ENCODE measurements at places on chromosomes 5 and 9.

GRCh38 chr9:2798423-2798822 is 45.5 kb downstream of the PUM3 start:
- no peak for DNase-seq

GRCh38 chr5:114308508-114308907 is 53.4 kb upstream of the KCNN2 start:
- no peak for DNase-seq

GRCh38 chr5:132639706-132640130 is 18.3 kb upstream of the IL13 start:
- DNase-seq: no peak

DNA sequence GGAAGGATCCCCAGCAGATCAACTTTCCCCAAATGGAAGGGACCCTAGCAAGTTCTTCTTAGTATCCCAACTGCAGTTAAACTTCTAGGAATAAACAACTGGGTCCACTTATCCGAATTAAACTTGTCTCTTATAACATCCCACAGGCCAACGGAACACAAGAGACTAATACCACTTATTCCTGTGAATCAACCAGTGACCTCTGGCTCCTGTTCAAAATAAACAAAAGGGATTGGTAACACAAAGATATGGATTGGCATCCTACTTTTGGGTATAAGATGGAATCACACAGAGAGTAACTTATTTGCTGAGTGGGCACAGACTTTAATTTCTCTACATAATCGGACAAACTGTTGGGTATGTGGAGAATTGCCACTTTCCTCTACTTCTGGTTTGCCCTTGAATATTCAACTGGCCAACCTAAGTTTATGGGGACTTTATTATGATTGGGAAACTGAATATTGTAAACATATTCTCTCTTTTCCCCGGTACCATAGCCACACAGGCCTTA is 12.4 kb upstream of the PAIP1 start:
- no peak for DNase-seq

DNA sequence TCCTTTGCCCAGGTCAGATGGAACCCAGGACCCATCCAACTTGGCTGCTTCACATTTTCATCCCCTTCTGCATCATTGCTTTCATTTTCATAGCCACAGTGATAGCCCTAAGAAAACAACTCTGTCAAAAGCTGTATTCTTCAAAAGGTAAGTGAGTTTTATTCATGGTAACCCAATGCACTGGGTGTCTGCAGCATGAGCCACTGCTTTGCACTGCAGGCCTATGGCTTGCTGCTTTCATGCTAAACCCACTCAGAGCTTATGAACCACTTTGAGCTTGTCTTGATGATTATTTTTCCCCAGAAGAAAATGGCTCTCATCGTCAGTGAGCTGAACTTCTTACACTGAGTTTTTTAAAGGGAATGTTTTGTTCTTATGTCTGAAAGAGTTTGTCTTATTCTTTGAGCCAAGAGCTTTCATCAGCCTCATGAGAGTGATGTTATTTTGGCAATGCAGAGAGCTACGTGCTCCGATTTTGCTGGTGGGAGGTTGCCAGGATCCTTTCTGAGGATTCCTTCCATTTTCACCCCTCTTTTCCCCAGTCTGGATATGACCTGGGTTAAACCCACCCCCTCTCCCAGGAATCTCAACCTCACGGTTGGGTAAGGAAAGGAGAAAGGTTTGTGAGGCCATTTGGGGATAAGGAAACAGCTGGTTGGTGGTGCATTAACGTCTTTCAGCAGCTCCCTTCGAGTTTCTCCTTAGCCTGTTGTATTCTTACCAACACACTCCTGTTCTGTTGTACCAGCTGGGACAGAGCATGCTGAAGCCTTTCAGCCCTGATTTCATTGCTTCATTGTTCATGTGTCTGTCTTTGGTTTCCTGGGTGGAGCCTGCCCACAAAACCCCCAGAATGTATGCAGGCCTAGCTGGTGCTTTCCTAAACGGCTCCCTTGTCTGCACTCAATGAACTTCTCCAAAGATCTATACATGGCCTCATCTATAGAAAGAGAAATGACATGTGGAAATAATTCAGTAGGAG is 47.6 kb downstream of the PDCD1LG2 start:
- no peak for DNase-seq

- DNase-seq: no peak
Measured at GRCh38 chr5:57346328-57346727, 136.3 kb downstream of the ACTBL2 start.

GRCh38 chr5:1411099-1411498 is 34.1 kb downstream of the SLC6A3 start:
- DNase-seq: no peak

- DNase-seq: no peak
Measured at GRCh38 chr9:95506428-95506677, 10.4 kb downstream of the PTCH1 start.

DNA sequence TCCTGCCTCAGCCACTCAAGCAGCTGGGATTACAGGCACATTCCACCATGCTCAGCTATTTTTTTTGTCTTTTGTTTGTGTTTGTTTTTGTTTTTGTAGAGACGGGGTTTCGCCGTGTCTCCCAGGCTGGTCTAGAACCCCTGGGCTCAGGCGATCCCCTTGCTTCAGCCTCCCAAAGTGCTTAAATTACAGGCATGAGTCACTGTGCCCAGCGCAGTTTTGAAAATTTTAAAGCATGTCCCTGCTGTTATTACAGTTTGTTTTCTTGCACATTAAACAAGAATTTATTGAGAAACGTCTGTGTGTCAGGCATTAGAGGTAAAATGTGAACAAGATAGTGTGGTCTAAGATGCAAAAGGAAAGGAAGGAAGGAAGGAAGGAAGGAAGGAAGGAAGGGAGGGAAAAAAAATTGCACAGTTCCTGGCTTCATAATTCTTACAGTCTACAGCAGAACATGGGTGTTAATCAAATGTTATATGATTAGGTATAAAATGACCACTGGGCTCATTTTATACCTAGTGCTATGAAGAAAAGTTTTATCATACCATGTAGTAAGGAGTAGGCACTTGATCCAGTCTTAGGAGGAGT is 205.4 kb downstream of the SNX18 start:
- no peak for DNase-seq

GRCh38 chr5:67142816-67143215 is 53.8 kb downstream of the CD180 start:
- no peak for DNase-seq

DNA sequence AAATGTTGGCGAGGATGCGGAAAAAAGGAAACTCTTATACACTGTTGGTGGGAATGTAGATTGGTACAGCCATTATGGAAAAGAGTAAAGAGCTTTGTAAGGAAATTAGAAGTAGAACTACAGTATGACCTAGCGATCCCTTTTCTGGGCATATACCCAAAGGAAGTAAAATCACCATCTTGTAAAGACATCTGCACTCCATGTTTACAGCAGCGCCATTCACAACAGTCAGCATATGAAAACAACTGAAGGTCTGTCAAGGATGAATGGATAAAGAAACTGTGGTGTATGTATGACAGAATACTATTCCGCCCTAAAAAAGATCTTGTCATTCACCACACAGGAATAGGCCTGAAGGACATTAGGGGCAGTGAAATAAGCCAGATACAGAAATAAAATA is 27.7 kb upstream of the SLC25A51 start:
- no peak for DNase-seq

GRCh38 chr5:59597690-59598546 is 295.6 kb downstream of the PDE4D start:
- DNase-seq: no peak

DNA sequence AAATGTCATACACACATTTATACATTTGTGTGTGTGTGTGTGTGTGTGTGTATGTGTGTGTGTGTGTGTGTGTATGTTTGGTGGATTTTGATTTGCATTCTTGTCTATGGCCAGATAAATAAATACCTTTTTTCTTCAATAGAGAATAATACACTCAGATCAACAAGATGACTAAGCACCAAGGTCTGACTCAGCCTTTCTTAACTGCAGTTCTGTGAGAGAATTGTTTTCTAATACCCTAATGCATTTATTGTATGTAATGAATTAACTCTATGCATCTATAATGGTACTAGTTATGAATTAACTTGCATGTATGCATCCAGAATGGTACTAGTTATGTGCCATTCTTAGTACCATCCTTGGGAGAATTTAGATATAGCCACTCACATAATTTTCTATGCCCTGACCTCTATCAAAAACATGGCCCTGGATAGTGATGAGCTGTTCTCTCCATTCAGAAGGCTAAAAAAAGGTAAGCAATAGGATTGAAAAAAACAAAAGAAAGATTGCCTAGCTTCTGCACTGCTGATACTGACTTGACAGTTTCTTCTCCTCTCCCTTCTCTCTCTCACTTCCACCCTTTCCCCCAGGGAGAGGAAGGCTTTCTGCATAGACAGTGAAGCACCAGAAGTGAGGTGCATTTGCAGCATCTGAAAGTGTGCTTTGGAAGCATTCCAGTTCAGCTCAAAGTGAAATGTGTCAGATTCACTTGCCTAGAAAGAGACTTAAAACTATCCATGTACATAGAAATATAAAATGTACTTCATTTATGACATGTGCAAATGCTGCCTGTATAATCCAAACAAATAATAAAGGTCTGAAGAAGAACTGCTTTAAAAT is 55.1 kb upstream of the CCDC112 start:
- no peak for DNase-seq

- DNase-seq: no peak
Measured at GRCh38 chr9:20980832-20981455, 50.5 kb downstream of the HACD4 start.

DNA sequence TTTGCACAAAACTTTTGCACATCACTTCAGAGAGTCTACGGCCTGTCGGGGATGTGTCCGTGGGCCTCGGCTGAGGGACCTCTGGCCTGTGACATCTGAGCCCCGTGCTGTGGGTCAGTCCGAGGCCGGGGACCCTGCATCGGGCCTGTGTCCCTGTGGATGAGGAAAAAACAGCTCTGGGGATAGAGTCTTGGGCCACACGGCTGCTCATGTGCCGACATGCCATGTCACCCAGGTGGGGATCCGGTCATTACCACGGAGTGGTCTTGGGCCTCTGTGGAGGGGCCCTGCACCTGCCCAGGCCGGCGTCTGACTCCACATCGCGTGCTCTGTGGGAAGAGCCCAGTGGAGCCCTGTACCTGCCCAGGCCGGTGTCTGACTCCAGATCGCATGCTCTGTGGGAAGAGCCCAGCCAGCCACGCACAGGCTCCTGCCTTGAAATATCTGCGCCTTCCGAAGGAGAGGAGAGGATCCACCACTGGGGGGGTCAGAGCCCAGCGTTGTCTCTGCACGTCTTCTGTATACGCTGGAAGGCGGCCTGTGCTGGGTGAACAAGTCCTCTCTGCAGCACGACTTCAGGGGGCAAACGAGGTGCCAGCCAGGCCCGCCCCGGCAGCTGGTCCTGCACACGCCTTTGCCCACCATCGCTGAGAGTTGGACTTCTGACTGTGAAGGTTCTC is 27.5 kb upstream of the IRX4 start:
- no peak for DNase-seq

DNA sequence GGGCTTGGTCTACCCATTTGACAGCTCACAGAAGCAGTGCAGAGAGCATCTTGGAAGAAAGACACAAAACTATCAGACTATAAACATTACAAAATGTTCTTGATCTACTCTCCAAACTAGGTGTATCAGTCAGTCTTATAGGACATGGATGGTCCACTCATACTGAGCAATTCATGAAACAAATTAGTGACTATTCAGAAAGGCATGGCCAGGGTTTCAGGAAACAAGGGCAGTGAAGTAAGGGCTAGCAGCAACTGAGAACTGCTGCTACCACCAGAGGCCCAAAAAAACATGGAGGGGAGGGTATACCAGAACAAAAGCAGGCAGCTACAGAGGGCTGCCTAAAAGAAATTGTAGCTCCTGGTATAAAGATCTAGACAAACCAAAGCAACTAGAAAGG is 287.0 kb downstream of the PIK3R1 start:
- DNase-seq: no peak

- DNase-seq: no peak
Measured at GRCh38 chr5:40834391-40834848, 602 bp downstream of the RPL37 start.

DNA sequence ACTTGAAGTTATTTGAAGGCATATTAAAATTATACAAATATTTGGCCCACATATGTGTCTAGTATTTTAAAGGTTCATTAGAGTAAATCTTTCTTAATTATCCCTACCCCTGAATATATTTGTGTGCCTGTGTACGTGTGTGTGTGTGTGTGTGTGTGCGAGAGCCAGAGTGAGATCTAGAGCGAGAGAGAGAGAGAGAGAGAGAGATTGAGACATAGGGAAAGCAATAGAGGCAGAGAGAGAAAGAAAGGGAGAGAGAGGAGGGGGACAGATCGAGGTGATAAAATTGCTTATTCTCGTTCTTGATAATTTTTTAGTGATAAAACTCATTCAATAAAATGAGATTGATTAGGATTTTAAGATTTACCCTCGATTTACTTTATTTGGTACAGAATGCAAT is 47.4 kb downstream of the ADAMTS19 start:
- DNase-seq: no peak

- no peak for DNase-seq
Measured at GRCh38 chr9:21210311-21210710, 3.4 kb upstream of the IFNA10 start.

GRCh38 chr5:152246401-152246800 is 158.7 kb downstream of the NMUR2 start:
- no peak for DNase-seq

GRCh38 chr9:98374385-98375051 is 119.1 kb upstream of the TBC1D2 start:
- no peak for DNase-seq

DNA sequence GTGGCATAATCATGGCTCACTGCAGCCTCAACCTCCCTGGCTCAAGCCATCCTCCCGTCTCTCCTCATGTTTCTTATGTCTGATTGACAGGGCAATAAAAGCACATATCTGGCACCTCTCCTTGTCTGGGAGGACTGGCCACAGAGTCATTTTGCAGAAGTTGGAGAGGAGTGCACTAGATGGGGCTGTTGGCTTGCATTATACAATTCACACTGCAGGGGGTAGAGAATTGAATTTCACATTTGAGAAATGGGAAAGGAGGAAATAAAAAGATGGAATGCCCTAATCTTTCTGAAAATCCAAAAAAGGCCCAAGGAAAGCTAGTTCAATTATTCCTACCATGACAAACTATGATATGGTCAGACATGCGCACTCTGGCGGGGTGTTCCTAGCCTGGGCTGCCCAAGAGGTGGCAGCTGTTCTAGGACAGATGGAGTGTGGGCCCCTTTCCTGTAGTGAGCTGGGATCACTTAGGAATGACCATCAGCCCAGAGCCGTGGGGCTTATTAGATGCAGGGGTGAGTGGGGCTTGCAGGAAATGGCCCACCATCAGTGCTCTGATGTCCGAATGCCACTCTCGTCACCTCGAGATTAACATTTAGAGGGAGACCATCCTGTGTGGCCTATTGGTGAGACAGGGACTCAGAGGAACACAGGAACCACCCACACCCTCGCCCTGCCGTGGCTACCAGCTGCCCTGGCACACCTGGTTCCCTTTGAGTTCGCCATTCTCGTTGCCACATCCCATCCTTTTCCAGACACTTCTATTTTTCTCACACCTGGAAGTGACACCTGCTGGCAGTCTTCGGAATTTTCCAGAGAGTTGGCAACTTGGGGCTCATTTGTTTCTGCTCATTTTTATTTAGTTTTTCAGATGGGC is 21.8 kb upstream of the ANKRD18A start:
- no peak for DNase-seq

GRCh38 chr5:6592601-6593000 is 40.2 kb downstream of the NSUN2 start:
- DNase-seq: no peak

- DNase-seq: no peak
Measured at GRCh38 chr9:116643691-116644090, 43.4 kb upstream of the TRIM32 start.

Measured in activated CD4-positive, alpha-beta T cell treated with anti-CD3 and anti-CD28 coated beads, Interleukin-2, amount 50 U/mL, for 24 hours (primary cell).